ENCODE measurements at places on chromosomes 2 and 18. TPM values are rescaled to one million over a fixed set of nuclear protein-coding genes. Genes with fewer than 3 reads are reported as not detected.

The MPP4 gene
- total RNA-seq = not detected

The FKBP1B gene
- total RNA-seq = 3.4 TPM

The KCNJ3 gene
- total RNA-seq = not detected

The ALPP gene
- not detected for total RNA-seq

The OTOS gene
- total RNA-seq = not detected

GRCh38 chr2:28344756-28345373, 47.8 kb upstream of the FOSL2 start:
- DNase-seq = no peak

GRCh38 chr2:69740502-69740951, 1.4 kb upstream of the ANXA4 start:
- no peak for DNase-seq

DNA sequence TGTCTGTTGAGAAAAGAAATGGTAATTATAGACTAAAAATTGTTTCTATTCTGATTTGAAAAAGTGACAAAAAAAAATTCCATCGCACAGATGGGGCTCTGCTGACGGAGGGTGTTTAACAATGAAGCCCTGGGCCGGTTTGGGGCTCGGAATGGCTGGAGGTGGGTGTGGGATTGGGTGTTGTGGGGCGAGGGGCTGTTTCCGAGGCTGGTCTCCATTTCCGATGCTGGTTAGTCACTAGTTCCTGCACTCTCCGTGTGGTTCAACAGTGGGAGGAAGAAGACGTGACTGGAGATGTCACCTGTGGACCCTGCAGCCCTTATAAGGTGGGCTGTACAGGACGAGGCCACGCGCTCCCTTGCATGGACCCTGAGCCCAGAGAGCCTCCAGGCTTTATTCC, 143.2 kb downstream of the KLHL29 start:
- DNase-seq = no peak

GRCh38 chr18:38790786-38791185, 1225.2 kb upstream of the CELF4 start:
- no peak for DNase-seq

DNA sequence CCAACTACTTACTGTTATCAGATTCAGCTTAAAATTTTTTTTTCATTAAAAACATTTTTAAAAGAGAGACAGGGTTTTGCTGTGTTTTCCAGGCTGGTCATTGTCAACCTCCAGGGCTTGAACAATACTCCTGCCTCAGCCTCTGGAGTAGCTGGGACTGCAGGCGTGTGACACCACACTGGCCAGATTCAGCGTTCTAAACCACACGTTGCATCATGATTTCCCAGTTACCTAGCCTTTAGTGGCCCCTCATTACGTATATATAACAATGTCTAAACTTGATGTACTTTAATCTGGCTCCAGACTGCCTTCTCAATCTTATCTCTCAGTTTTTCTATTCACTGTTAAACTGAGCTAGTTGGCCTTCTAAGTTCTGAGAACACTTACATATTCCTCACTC, 89.6 kb downstream of the COMMD1 start:
- DNase-seq = no peak

DNA sequence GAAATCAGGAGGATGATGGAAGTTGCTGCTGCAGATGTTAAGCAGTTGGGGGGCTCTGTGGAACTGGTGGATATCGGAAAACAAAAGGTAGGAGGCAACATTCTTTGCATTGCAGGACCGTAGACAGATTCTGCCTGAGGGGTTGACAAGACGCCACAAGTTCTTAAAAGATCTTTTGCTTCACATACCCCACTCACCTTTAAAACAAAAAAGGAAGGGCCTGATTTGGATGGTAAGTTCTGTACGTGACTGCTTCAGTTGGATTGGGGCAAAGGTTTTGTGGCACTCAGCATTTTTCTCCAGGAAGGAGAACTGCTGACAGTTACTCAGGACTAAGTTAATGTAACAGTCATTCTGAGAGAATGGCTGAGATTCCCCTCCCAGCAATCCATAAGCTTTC, 5.2 kb downstream of the CNDP2 start:
- no peak for DNase-seq

- no peak for DNase-seq
These were observed 8.6 kb downstream of the SPR start for GRCh38 chr2:72895759-72896281.

GRCh38 chr2:187013058-187013457, 164.1 kb upstream of the ZSWIM2 start:
- DNase-seq = no peak

DNA sequence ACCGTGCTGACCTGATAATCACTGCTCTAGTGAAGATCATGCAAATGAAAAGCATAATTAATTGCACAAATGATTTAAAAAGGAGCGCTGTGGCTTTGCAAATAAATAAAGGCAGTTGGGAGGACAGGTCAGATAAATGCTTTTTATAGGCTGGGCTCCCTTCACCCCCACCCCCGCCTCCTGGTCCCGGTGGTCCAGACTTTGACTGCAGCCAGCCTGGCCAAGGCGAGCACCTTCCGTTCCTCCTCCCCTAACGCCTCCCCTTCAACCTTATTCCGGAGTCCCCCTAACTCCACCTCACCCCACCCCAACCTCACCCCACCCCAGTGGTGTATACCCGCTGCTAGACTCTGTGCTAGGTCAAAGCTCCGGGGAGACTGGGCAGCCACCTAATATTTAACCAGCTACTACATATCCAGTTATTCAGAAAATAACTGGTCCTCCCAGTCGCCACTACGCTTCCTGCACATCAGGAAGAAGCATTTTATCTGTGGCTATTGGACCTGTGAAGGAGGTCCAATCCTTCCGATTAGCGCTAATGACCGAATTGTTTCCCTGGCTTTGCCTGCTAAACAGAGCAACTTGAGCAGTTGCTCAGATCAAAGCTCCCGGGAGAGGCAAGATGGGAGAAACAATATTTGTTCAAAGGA, 3.7 kb upstream of the SP9 start:
- DNase-seq = no peak

DNA sequence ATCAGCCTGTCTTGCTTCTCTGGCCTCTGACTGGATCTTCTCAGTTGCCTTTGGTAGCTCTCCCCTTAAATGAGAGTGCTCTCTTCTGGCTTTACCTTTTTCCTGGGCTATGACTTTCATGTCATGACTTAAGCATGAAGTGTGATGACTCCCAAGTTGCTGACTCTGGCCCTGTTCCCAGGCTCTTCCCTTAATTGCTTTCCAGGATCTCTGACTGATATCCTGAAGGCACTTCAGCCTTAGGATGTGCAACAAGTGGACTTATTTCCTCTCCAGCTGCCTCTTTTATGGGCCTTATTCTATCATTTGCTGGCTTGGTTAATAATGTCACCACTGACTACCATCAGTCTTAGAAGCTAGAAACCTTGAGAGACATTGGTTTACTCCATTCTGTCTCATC, 17.4 kb downstream of the SEMA4F start:
- DNase-seq = no peak

GRCh38 chr2:228016402-228016801, 145.0 kb downstream of the DAW1 start:
- no peak for DNase-seq

- no peak for DNase-seq
These were observed 118.5 kb upstream of the HDAC4 start for GRCh38 chr2:239519089-239519920.

DNA sequence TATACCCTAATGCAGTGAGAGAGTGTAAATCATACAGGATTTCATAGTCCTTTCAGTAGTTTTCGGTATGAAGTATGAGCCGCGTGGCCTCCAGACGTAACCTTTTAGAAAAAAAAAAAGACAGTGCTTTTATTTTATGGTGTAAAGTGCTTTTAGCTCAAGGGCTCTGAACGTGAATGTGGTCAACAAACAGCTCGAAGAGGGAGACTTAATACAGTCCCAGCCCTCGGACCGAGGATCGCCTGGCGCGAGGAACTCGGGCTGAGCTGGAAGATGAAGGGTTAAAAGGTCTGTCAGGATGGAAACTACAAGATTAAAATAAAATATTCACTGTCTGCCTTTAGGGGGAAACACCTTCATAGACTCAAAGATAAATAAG, 4.0 kb upstream of the BCL11A start:
- DNase-seq = no peak

DNA sequence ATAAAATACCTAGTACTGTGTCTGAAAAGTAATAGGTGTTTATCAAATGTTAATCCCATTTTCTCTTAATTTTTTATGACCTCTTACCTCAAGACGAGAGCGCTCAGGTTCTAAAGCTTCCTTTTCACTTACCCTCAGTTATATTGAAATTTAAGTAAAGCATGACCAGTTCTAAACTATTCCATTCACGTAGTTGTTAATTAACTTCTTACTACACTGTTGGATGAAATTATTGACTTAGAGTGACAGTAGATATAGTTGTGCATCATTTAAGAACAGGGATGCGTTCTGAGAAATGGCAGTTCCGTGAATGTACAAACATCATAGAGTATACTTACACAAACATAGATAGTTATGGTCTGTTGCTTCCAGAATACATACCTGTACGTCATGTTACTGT, 20.1 kb upstream of the HTR2B start:
- no peak for DNase-seq

GRCh38 chr18:70994116-70994515, 705.3 kb downstream of the SOCS6 start:
- DNase-seq = no peak

GRCh38 chr2:24945907-24946306, 25.8 kb downstream of the DNAJC27 start:
- DNase-seq = no peak

GRCh38 chr2:120369250-120369649, 23.3 kb downstream of the INHBB start:
- DNase-seq = no peak

DNA sequence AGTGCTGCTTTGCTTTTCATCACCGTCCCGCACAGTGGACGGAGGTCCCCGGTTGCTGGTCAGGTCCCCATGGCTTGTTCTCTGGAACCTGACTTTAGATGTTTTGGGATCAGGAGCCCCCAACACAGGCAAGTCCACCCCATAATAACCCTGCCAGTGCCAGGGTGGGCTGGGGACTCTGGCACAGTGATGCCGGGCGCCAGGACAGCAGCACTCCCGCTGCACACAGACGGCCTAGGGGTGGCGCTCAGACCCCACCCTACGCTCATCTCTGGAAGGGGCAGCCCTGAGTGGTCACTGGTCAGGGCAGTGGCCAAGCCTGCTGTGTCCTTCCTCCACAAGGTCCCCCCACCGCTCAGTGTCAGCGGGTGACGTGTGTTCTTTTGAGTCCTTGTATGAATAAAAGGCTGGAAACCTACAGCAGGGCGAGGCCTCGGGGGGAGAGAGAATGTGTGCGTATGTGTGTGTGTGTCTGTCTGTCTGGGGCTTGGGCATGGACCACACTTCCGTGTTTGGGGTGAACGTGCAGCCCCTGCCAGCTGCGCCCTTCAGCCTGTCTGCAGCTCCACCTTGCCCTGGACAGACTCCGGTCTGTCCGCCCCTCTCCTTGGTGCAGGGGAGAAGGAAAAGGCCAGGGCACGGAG, 32.3 kb downstream of the GPC1 start:
- peak; percentile 7 for DNase-seq

DNA sequence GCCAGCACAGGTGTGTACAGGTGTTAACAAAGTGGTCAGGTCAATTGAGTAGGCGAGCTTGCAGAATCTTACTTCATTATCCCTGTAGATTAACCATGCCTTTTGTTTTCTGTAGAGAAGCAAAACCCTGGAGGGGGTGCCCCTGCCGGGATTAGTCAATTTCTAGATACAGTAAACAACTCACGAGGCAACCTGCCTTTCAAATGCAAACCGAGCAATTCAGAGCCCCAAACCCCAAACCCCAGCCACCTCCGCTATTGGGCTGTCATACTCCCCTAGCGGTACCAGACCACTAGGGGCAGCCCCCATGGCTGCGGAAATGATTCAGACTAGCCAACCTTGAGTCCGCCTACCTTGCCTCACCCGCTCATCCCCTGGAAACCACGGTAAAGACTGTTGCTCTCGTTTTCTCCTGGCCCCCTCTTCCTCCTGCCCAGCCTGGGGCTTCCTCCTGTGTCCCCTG, 61.4 kb upstream of the KIF5C start:
- DNase-seq = peak; percentile 95

GRCh38 chr2:241356871-241357260, 781 bp downstream of the FARP2 start:
- DNase-seq = no peak

DNA sequence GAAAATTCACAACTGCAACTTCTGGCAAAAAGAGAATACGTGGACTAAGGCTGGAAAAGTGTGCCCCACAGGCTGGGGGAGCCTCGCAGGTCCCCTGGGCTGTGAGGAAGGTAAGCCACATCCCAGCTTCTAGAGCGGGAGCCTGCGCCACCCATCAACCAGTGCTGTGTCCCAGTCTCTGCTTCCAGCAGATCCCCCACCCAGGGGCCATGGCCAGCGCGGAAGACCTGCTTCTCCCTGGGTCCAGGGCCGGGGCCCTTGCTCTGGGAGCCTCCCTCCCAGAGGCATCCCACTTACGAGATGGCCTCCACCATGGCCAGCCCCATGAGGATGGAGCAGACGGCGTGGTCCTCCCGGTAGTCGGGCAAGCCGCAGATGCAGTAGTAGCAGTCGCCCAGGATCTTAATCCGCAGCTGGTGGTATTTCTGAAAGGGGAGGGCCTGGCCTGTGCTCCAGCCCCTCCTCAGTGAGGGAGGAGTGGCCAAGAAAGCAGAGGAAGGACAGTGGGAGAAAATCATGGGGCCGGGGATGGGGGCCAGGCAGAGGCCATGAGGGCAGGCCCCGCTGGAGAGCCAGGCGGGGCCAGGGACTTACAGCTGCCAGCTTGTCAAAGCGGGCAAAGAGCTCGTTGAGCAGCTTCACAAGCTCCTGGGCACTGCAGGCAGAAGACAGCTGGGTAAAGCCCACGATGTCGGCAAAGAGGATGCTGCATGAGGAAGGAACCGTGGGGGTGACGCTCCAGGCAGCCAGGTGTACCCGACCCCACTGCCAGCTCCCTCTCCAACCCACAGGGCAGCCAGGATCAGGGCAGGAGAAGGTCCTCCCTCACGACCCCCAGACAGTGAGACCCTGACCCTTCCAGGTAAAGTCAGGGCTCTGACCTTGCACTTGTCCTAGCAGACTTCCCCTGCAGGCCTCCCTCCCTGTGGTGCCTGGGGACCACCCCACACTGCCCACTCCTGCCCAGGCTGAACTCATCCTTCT, 48.0 kb downstream of the CENPO start:
- no peak for DNase-seq

- no peak for DNase-seq
These were observed 259.3 kb downstream of the MEIS1 start for GRCh38 chr2:66694087-66694860.

DNA sequence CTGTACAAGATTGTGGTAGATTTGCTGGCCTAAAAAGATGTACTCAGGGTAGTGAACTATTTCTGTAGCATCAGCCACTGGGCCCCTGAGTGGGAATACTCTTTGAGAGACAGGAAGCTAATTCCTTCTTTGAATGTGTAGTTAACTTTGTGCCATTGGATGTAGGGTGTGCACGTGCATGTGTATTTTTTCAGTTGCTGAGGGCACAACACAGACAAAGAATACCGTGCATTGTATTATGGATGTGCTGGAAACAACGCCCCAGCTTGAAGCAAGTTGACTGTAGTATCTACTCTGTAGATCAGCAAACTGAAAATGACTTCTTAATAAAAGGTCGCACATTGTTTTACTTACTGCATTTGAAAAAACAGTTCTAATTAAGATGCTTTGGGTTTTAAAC, 14.1 kb downstream of the CRIM1 start:
- DNase-seq = no peak

GRCh38 chr18:56413862-56414261, 224.5 kb downstream of the TXNL1 start:
- no peak for DNase-seq

- DNase-seq = no peak
These were observed 123.5 kb downstream of the TANC1 start for GRCh38 chr2:159091976-159092375.

Measured in activated CD4-positive, alpha-beta memory T cell treated with anti-CD3 and anti-CD28 coated beads for 36 hours (primary cell).